ENCODE measurements at places on chromosomes 2 and 18. TPM values are rescaled to one million over a fixed set of nuclear protein-coding genes. Genes with fewer than 3 reads are reported as not detected.

Gene TRAPPC8
- 43.4 TPM for total RNA-seq

Gene POTEE
- not detected for total RNA-seq

Gene PDE6D
- 28.2 TPM for total RNA-seq

Gene CPS1
- 1.0 TPM for total RNA-seq

Gene PLEKHA3
- 30.0 TPM for total RNA-seq

Gene CCDC68
- 4.1 TPM for total RNA-seq

Gene AQP4
- total RNA-seq: 0.84 TPM

Gene ASXL3
- 0.66 TPM for total RNA-seq

Gene STAMBP
- 32.3 TPM for total RNA-seq

Gene CHCHD5
- total RNA-seq: 21.9 TPM

Gene CCDC150
- total RNA-seq: 0.58 TPM

Gene PLEKHH2
- 32.4 TPM for total RNA-seq

Gene LINC00305
- total RNA-seq: not detected

Gene GNAL
- 20.3 TPM for total RNA-seq

Gene C1GALT1C1L
- 0.66 TPM for total RNA-seq

Gene IL18RAP
- total RNA-seq: 11.3 TPM

Gene RAPGEF4
- 3.7 TPM for total RNA-seq

Gene SPEG
- total RNA-seq: 141 TPM

Gene SCYGR4
- not detected for total RNA-seq

Gene TOGARAM2
- total RNA-seq: 0.83 TPM

Gene PID1
- 48.2 TPM for total RNA-seq

Gene CHST9
- total RNA-seq: 0.86 TPM

Gene C2orf80
- total RNA-seq: not detected

Gene PRSS56
- total RNA-seq: not detected

Gene ARHGAP28
- 0.83 TPM for total RNA-seq

Gene CAPN14
- not detected for total RNA-seq

Gene FBXO36
- 2.7 TPM for total RNA-seq

Gene CCDC74B
- 4.9 TPM for total RNA-seq
